ACHN (cell line): ENCODE measurements at places on chromosomes 3 and 15.

- DNase-seq: no peak
Measured at GRCh38 chr3:128188326-128188725, 35.0 kb downstream of the EEFSEC start.

DNA sequence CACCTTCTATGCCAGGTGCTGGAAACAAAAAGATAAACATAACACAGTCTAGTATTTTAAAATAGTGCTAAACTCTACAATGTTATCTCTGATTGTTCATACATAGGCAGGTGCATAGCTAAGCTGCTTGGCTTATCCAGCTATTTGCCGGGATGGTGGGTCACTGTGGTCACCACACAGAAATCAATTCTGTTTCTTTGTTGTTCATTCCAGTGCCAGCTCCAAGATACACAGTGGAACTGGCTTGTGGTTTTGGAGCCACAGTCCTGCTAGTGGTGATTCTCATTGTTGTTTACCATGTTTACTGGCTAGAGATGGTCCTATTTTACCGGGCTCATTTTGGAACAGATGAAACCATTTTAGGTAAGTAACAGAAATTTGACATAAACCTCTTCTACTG is 130.2 kb downstream of the IL1RAP start:
- no peak for DNase-seq

GRCh38 chr3:42734263-42734860 is 31.8 kb upstream of the HHATL start:
- DNase-seq: no peak

GRCh38 chr15:52392008-52392687 is 96.5 kb upstream of the MYO5C start:
- DNase-seq: no peak

GRCh38 chr3:1275495-1275894 is 182.7 kb downstream of the CNTN6 start:
- peak; percentile 37 for DNase-seq

GRCh38 chr15:66747886-66748707 is 46.1 kb downstream of the SMAD6 start:
- peak; percentile 24 for DNase-seq

DNA sequence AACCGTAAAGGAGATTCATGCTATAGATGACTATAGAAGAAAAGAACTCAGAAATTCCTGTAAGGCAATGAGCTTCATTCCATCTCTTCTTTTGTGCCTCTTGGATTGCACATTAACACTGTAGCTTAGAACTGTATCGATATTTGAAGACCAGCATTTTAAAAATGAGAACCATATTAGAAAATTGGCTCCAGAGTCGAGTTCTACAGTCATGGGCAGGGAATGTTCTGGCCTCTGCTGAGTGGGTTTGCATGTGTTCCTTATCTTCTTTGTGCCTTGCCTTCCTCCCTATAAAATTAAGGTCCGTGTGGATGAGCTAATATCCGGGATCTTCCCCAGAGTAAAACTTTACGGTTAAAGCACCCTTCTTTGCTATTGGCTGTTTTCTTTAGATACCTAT is 77.4 kb upstream of the PLCL2 start:
- no peak for DNase-seq

GRCh38 chr3:80993241-80993945 is 768.1 kb downstream of the GBE1 start:
- DNase-seq: no peak

DNA sequence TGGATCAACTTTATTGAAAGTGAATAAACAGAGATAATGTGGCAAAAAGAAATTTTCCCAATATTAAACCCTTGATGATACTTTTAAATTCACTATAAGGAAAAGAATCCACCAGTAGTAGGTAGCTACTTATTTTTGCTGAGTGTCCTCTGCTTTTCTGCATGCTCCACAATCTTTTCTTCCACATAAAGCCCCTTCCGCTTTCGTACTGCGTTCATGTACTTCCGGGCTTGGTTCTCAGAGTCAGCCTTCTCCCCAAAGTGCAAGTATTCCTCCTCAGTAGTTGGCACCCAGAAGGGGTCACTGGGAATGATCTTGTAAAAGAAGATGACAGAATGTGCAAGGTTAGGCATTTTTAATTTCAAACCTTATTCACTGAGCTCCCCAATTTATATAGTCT is 84.4 kb upstream of the MEX3B start:
- no peak for DNase-seq

GRCh38 chr3:150582620-150583019 is 20.5 kb upstream of the SELENOT start:
- no peak for DNase-seq

- DNase-seq: no peak
Measured at GRCh38 chr3:32460031-32460749, 42.5 kb downstream of the CMTM6 start.

GRCh38 chr3:45506084-45506483 is 88.5 kb upstream of the LIMD1 start:
- DNase-seq: no peak

- no peak for DNase-seq
Measured at GRCh38 chr3:52054661-52055511, 1.5 kb downstream of the DUSP7 start.
